ENCODE measurements at places on chromosomes 7 and 10. TPM values are rescaled to one million over a fixed set of nuclear protein-coding genes. Genes with fewer than 3 reads are reported as not detected.

The TAF3 gene
- 17.4 TPM for total RNA-seq

The OR6V1 gene
- not detected for total RNA-seq

The ARL5B gene
- 26.1 TPM for total RNA-seq

GRCh38 chr7:45680776-45681175 is 106.6 kb downstream of the ADCY1 start:
- H3K27ac ChIP-seq = no peak overlapping the region
- H3K4me3 ChIP-seq = no peak overlapping the region
- H3K36me3 ChIP-seq = no peaks in the 10 kb centered on the region
- peaks cover 1% of the 10 kb centered on the region for H3K27me3 ChIP-seq
- DNase-seq = no peak
- no peaks in the 10 kb centered on the region for H3K4me1 ChIP-seq

The ELMO1 gene
- 117 TPM for total RNA-seq

The GIMAP6 gene
- total RNA-seq = 29.4 TPM

DNA sequence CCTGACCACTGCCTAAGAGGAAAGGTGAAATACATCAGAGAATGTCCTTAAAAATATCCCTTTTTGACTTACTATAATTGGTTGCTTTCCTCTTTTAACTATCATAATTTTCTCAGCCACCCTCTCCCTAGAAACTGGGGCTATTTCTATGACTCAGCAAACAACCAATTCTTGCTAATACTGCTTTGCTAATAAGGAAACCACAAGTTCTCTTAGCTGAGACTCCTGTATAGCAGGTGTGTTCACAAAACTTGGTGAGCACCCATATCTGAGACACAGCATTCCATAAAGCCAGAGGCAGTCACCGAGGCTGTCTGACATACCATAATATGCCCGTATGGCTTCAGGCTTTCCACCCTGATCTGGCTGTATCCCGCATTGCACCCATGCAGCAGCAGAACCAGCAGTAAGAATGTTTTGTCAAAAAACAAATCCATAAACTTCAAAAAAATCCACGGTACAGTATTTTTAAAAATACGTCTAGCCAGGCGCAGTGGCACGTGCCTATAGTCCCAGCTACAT is 191.7 kb upstream of the C7orf33 start:
- H3K36me3 ChIP-seq = no peaks in the 10 kb centered on the region
- peaks cover 17% of the 10 kb centered on the region for H3K27me3 ChIP-seq

The MSMB gene
- not detected for total RNA-seq

The HYAL4 gene
- not detected for total RNA-seq

DNA sequence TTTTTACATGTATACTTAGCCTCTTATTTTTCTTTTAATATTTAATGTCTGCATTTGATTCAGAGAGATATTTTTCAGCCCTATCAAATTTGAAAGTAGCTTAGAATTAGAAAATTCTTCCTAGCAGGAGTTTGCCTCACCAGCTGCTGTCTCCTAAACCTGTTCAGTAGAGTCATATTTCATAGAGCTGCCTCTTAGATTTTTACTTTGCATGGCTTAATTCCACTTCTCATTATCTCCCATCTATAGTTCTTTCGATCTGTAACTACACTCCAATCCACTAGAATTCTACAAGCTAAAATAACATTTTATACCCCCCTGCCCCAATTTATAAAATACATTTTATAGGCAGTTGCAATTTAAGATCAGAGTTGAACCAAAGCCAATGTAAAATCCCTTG is 227.0 kb downstream of the ANK3 start:
- no peak overlapping the region for H3K4me3 ChIP-seq
- H3K4me1 ChIP-seq = no peaks in the 10 kb centered on the region
- no peaks in the 10 kb centered on the region for H3K27me3 ChIP-seq
- H3K36me3 ChIP-seq = no peaks in the 10 kb centered on the region

The SHH gene
- 0.14 TPM for total RNA-seq

GRCh38 chr7:47596502-47597202 is 14.7 kb upstream of the TNS3 start:
- H3K27ac ChIP-seq = no peak overlapping the region
- no peaks in the 10 kb centered on the region for H3K36me3 ChIP-seq

The DKK1 gene
- total RNA-seq = not detected

- DNase-seq = no peak
- H3K27ac ChIP-seq = no peak overlapping the region
- H3K4me3 ChIP-seq = no peak overlapping the region
- H3K36me3 ChIP-seq = peaks cover 17% of the 10 kb centered on the region
- H3K4me1 ChIP-seq = peaks cover 6% of the 10 kb centered on the region
These were observed 94.3 kb downstream of the IDE start for GRCh38 chr10:92479547-92479946.

All from activated T-helper 2 cell treated with anti-CD3 and anti-CD28 coated beads, Interferon-gamma antibody, Interleukin-2, Interleukin-4, amounts not matched to agents 10 μg/mL and 5 μg/mL and 100 μg/mL, durations not matched to agents 14 hours and 24 hours and 36 hours (primary cell).